ENCODE measurements at places on chromosomes 6 and 20. TPM values are rescaled to one million over a fixed set of nuclear protein-coding genes. Genes with fewer than 3 reads are reported as not detected.

DNA sequence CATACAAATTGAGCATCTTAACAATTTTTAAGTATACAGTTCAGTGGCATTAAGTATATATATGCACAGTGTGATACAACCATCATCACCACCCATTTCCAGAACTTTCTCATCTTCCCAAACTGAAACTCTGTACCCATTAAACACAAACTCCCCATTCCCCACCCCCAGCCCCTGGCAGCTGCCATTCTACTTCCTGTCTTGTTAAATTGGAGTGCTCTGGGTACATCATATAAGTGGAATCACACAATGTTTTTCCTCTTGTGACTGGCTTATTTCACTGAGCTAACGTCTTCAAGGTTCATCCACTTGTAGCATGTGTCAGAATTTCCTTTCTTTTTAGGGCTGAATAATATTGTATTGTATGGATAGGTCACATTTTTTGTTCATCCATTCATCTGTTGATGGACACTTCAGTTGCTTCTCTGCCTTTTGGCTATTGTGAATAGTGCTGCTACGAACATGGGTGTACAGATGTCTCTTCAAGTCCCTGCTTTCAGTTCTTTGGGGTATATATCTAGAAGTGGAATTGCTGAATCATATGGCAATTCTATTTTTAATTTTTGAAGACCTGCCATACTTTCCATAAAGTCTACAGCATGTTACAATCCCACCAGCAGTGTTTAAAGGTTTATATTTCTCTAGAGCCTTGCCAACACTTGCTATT is 19.6 kb upstream of the RREB1 start:
- DNase-seq = no peak

GRCh38 chr6:3742426-3743344 is 8.8 kb downstream of the PXDC1 start:
- peak; percentile 94 for DNase-seq

SRMS gene
- not detected for total RNA-seq

DNA sequence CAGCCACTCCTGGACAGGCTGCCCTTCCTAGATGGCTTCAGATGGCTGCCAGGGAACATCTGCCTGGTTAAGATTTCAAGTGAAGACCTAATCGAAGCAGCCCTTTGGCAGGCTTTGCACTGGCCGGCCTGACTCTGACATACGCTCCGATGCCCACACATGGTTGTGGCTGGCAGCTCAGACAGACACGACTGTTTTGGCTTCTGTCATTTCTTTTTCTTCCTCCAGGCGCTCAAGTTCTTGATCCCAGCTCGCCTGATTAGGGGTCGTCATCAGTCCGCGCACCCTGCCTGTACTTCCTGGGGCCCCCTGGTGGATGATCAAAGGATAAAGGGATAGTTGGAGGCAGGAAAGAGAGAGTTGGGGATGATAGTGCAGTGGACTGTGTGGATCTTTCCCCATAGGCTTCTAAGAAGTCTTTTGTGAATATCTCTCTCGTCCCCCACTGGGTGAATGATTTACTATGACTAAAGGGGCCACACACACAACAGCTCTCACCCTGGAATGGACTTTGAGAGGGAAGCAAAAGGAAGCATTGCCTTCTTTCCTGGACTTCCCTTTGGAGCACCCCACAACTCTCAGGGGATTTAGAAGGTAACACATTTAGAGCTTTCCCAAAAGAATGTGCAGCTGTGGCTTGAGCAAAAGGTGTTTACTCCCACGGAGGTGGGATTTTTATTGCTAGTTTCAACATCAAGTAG is 21.4 kb upstream of the TRAM2 start:
- DNase-seq = peak; percentile 21

DNA sequence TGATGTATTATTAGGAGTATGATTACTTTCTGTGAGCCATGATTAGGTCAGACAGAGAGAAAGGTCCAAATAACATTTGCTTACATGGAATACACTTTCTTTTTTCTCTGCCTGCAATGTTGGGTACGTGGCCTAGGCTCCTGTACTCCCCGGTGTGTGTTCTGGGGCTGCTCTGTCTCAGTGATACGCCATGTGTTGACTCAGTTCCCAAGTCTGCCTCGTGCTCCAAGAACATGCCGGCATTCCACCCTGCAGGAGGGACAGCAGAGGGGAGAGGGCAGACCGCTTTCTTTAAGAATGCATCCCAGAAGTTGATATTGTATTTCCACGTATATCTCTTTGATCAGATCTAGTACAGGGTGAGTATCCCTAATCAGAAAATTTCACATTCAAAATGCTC is 33.3 kb upstream of the THBS2 start:
- DNase-seq = no peak

TGM3 gene
- total RNA-seq = not detected
